SJSA1 (cell line): ENCODE measurements at places on chromosomes 16 and 17. TPM values are rescaled to one million over a fixed set of nuclear protein-coding genes. Genes with fewer than 3 reads are reported as not detected.

Gene DPEP3
- not detected in 2 replicates for total RNA-seq

Gene CNGB1
- 0.13 TPM in 1 of 2 replicates, not detected in the other for total RNA-seq

Gene ACSM5
- not detected in 2 replicates for total RNA-seq

Gene DNAH17
- not detected in 2 replicates for total RNA-seq

Gene GNAO1
- total RNA-seq = 5.1 and 8.5 TPM in 2 replicates

Gene PDF
- 17.8 and 33.0 TPM in 2 replicates for total RNA-seq

Gene CCDC144A
- total RNA-seq = 0.61 TPM in 1 of 2 replicates, not detected in the other

Gene RILP
- total RNA-seq = 0.22 and 1.0 TPM in 2 replicates

Gene ANKRD40CL
- not detected in 2 replicates for total RNA-seq

Gene SGSH
- 18.6 and 26.5 TPM in 2 replicates for total RNA-seq

DNA sequence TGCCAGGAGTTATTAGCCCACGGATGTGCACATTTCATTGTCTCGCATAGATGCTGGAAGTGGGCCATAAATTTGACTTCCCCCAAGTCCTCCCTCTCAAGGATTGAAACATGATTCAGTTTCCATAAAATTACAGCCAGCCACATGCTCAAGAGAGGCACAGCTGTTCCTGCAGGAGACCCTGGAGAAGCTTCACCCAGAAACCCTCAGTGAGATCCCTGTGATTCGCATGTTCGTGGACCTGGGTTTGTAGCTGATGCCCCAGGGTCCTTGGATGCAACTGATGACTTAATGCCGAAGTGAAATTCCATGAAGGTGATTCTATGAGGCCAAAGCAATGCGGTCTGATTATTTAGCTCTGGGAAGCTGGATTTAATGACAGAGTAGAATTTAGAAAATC is 24.7 kb upstream of the AQP8 start:
- DNase-seq = no peak

DNA sequence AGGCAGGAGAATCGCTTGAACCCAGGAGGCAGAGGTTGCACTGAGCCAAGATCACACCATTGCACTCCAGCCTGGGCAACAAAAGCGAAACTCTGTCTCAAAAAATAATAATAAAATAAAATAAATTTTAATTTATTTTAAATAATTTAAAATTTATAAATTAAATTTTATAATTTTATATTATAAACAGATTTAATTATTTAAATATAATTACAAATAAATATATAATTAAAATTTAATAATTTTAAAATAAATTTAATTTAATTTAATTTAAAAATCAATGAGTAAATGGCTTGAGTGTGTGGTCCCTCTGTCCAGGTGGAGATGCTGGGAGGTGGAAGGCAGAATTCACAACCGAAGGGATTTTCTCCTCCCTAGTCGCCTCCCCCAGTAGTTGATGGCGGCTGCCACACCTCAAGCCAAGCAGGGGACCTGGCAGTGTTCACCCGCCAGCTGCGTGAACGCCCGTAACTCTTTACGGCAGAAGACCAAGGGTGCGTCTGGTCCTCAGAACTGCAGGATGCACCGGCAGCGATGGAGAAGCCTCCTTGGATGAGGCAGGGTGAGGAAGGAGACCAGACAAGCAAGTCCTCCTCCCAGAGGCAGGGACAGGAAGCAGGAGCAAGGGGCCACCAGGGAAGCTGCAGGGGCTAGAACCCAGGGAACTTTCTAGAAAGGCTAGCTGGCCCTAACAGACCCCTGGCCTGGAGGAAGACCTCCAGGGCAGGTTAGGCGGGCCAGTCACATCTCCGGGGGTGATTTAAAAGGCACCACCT is 22.9 kb upstream of the KRT17 start:
- DNase-seq = no peak

DNA sequence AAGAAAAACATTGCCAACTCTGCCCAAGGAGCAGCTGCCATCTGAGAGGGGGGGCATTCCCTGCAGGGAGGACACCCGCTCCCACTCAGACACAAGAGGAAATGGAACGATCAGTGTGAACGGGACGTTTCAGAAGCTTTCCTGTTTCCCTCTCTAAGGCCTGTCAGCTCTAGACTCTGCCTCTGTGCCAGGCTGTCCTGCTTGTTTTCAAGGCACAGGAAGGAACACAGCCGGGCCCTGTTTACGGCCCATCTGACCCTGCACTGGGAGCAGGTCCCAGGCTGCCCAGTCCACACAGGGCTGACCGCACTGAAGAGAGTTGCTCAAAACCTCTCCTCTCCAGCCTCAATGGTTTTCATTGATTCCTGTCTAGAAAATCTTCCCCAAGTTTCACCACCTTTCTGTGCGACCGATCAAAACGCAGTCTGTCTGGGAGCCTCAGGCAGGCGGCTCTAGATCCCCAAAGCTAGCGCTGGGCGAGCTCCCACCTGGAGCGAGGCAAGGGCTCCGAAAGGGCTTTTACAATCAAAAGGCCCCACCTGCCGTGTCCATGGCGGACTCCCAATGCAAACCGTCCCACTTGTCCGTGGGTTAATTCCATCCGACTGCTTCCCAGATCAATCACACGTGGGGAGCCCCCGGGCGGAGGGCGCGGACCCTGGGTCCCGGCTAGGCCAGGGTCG is 1.5 kb downstream of the PIEZO1 start:
- no peak for DNase-seq

DNA sequence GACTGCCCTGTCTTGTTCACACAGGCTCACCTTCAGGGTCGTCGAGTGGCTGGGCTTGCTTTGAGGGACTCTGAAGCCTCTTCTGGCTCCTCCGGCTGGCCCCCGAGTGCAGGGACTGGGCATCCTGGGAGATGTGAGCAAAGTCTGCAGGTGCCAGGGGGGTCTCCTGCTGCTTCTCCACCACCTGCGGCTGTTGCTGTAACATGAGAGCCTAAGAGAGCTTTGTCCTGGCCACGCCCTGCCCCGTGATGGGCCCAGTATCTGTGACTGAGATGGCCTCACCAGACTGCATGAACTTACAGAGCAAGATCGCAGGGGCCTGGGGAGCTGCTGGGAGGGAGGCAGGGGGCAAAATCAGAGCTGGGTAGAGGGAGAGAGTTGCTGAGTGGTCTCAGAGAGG is 12.5 kb downstream of the ERN2 start:
- DNase-seq = no peak

DNA sequence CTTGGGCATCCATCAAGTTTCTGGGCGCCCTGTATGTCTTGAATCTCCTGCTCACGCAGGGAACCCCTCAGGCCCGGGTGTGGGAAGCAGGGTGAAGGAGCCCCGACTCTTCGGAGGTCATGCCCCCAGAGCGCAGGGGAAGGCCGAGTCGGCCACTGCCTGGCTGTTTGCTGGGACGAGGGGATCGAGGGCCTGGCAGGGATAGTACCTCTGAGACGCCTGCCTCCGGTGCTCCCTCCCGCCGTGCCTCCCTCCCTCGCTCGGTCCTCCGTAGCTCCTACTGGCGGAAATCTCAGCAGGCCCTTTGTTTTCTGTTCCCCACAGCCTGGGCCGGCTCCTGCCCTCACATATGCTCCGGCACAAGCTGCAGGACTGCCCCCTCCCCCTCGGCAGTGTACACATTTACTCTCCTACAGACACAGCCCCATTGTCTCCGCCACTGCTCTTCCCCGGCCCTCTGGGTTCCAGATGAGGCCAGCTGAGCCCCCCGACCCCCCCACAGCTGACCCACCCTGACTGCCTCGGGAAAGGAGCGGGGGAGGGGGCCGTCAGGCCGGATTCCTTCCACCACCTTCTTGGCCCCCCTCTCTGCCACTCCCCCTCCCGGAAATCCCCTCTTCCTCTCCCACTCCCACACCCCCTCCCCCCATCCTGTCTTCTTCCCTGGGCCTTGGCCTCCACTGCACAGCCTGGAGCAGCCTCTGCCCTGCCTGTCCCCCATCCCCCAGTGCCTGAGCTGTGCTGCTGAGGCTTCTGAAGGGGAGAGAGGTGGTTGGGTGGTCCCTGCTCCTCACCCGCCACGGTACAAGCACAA is 1.4 kb downstream of the TRAF4 start:
- DNase-seq = peak; percentile 68

GRCh38 chr17:66449418-66449977 is 147.1 kb downstream of the PRKCA start:
- DNase-seq = no peak

GRCh38 chr17:2863204-2863603 is 67.0 kb downstream of the RAP1GAP2 start:
- no peak for DNase-seq

DNA sequence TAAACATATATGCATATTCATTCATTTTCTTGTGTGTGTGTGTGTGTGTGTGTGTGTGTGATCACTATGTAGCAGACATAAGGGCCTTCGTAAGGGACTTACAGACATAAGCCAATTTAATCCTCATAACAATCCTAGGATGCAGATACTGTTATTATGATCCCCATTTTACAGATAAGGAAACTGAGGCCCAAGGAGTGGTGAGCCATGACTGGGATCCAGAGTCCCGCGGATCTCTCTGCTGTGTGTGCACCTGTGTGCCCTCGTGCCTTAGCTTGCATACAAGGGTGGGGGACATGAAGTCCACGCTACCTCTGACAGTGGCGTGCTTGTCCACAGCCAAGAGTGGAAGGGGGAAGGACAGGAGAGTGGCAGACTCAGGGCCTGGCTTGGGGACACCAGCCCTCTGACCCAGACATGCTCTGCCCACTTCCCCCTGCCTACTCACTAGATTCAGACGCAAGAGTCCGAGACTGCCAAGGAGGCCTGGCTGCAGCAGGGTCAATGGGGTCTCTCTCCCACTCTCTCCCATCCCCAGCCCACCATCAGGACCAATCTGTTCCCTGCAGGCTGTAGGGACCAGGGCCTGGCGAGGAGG is 9.8 kb upstream of the SMTNL2 start:
- no peak for DNase-seq

- no peak for DNase-seq
Measured at GRCh38 chr16:52924162-52924561, 128.5 kb downstream of the CHD9NB start.

- no peak for DNase-seq
Measured at GRCh38 chr17:30958187-30958586, 12.7 kb upstream of the RNF135 start.

DNA sequence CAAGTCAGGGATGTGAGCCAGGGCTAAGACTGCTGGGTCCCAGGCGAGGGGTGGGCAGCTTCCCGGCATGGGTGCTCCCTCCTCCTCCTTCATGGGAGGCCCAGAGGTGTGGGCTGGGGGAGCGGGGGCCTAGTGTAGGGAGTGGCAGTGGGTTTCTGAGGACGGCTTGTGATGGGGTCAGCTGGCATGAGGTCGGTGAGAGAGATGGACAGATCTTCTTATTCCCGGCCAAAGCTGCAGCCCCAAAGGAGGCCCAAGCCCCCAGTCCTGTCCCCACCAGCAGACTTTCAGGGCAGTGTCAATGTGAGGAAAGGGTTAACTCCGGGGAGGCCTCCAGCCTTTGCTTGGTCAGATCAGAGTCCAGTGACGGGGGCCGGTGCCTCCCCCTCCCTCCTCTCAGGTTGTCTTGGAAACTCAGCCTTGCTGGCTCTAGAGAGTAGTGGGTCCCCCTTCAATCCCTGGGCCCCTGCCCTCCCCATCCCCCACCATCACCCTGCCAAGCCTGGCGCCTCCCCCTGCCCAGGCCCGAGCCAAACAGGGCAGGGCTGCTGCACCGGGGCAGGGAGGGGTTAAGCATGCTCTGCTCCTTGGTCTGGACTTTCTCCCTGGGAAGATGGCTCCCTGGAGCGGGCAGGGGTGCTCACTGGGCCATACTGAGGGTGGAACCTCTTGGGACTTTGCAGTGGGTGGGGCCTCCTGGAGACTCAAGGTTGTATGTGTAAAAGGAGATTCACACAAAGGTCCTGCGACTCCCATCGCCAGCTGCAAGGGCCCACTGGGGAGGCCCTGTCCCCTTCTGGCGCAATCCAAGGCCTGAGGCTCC is 12.4 kb downstream of the NAT9 start:
- DNase-seq = no peak

DNA sequence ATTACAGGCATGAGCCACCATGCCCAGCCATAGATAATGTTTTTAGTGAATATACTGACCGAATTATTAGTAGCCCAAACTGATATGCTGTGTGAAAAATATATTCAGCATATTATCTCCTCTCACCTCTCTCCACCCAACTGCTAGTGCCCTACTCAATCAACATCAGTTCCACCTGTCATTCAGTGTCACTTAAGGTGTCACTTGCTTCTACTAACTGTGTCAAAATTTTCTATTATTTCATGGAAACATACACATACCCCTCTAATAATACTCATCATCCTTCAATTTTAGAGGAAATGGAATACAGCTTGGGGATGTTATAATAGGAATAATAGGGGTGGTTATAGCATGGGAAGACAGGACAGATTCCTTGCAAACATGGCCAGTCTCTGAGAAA is 12.6 kb downstream of the EFCAB3 start:
- no peak for DNase-seq

GRCh38 chr17:57402681-57403180 is 146.4 kb downstream of the MSI2 start:
- no peak for DNase-seq

DNA sequence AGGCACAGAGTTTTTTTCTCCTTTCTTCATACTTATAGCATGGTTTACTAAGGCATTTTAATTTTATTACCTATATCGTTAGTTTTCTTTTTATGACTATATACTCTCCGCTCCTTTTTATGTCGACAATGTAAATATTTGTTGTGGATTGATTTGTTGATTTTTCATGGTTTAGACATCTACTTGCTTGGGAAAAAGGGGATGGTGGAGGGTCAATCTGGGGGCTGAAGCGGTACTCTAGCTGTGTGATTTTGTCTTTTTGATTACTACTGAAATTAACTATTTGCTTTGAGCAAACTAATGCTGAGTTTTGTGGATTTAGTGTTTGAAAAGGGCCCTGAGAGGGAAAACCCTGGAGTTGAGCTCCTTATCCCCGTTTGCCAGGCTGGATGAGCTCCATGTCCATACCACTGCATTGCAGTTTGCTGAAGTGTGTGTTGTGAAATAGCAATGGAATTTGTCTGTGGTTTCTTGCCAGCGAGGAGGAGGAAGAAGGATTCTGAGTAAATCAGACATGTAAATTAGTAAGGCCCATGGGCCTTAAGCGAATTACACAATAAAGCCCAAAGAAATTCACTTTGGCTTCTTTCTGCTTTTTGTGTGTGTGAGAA is 72.0 kb downstream of the FTO start:
- DNase-seq = peak; percentile 65

- DNase-seq = no peak
Measured at GRCh38 chr17:32609884-32610650, 123.3 kb downstream of the CDK5R1 start.

DNA sequence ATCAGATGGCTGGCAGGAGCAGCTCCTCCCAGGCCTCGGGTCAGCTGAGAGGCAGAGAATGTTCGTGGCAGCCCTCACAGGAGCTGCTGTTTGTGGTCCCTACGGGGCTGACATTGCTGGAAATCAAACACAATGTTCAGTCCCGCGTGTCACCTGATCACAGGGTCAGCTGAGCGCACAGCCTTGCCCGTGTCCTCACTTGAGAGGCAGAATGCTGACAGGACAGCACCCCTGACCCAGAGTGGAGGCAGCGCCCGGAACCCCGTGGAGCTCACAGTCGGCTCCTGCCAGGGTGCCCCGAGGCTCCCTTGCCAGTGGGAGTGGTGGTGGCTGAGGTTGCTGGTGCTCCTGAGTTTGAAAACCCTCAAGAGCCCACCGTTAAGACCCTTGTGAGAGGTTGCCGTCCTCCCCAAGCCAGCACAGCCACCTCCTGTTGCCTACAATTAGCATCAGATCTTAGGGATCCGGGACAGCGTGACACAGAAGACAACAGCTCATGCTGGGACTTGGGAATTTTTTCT is 3.6 kb upstream of the CHMP6 start:
- no peak for DNase-seq
